GM03348 (cell line): ENCODE measurements at places on chromosomes 13 and 19.

GRCh38 chr13:110306960-110307766 lies at the start of the genes COL4A1 and COL4A2:
COL4A1 (minus strand) TSS chr13:110307157; CDS start chr13:110307027, 130 bp downstream.
COL4A2 (plus strand) TSS chr13:110307284; CDS start chr13:110307904, 620 bp downstream.
- peak; percentile 81 for DNase-seq

- no peak for DNase-seq
These were observed 8.0 kb upstream of the GPR183 start for GRCh38 chr13:99315186-99315585.

DNA sequence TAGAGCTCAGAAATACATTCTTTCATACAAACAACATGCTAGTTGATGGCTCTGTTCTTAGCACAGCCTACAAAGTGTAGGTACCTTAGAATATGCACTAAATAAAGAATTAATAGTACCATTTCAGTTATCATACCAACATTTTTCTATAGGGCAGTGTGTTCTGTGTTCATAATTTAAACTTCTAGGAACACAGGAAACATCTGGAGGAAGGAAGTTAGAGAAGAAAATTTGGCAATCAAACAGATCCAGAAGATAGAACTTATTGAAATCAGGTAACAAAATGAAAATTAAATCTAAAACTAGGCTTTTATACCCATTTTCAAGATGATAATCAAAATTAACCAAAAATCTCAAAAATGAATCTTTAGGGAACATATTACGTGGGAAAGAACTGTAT lies 527.5 kb downstream of the DCT start:
- DNase-seq = no peak

DNA sequence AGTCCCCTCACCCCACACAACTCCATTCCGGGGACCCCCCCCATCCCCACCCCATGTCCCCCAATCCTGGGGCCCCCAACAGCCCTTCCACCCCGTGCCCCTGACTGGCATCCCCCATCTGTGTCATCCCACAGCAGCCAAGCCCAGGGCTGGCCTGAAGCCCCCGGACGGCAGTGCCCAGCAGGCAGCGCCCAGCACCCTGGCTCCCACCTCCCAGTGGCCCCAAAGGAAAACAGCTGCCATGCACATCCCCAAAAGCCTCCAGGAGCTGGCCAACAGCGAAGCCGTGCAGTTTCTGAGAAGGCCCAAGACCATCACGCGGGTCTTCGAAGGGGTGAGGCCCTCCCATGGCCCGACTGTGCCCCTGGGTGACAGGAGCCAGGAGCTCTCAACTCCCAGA lies 1.4 kb downstream of the SYNGR4 start:
- no peak for DNase-seq

DNA sequence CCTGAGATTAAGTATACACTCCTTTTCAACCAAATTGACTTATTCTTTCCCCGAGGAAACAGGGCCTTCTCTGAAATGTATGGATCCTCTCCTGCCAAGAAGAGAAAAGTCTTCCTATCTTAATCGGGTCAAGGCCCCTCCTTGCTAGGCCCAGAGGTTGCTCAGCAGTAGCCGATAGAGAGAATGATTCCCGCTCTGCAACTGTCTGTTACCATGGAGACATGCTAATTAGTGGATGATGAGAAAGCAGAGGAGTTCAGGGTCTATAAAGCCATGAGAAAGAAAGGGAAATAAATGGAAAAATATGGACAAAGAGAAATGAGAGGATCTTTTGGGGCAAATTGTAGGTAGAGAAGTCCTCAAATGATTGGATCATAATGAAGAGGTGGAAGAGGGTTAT lies 103.5 kb downstream of the POU4F1 start:
- no peak for DNase-seq

DNA sequence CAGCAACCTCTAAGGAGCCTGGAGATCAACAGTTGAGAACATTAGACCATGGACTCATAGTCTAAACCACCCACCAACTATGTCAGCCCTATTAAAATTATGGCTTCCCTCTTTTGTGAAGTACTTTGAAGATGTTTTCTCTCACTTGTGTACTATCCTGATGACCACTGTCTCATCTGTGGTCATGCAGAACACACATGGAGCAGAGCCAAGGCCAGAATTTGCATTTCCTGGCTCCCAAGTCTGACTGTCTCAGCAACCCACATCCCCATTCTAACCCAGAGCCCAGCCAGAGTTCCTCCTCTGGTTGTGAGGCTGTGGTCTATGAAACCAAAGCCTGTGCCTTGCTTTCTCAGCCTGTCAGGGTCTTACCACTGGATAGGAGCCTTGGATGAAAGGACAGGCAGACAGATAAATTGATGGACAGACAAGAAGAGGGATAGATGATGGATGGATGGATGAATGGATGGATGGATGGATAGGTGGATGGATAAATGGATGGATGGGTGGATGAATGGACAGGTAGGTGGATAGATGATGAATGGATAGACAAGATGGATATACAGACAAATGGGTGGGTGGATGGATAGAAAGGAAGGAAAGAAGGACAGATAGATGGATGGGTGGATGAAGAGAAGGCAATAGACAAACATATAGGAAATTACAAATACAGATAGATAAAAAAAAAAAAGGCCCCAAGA lies 35.4 kb downstream of the ZNF557 start:
- no peak for DNase-seq
